ENCODE measurements at places on chromosomes 5 and 9.

DNA sequence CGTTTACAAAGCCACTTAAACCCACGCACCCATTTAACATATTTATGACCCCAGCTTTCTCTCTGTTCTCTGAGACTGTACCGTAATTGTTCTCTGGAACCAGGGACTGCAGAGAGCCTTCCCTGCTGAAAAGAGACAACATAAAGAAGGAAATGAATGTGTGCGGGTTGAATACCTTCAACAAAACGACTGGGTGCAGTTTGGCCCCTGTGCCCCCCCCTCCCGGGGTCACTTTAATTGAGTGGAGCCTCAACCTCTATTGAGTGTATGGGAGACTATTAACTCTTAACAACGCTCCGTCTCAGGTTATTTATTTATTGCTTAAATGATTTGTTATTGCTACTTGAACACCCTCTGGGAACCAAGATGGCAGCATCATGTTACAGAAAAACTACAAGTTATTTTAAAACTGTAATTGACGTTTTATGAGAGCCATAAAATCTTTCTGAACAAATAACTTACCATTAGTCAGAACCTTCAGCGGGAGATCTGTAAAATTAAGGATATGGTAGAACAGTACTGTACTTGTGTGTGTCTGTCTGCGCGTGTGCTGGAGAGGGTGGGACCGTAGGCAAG is 70.6 kb downstream of the GAS1 start:
- no peak for DNase-seq

- DNase-seq = no peak
Observed at GRCh38 chr5:37869216-37869615, 29.4 kb upstream of the GDNF start.

GRCh38 chr5:9544502-9545135 is 1.3 kb downstream of the SEMA5A start:
- peak; percentile 77 for DNase-seq

DNA sequence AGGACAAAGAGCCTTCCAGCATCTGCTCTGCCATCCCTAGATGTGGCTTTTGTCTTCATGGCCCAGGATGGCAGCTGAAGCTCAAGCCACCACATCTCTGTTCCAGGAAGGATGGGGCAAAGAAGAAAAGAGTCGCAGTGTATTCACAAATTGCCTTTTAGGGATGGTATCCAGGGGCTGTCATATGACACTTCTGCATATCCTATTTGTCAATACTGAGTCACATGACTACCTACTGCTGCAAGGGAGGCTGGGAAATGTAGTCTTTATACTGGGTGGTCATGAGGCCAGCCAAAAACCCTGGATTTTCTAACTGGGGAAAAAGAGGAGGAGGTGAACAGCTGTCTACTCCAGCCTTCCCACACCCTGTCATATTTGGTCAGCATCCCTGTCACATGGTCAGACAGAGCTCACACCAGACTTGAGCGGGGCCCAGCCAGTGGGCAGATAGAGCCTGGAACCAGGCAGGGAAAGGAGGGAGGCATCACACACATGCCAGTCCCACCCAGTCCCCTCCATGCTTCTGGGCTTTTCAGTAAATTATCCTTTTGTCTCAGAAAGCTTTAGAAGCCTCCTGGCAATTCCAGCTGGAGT is 52.0 kb downstream of the OLFM1 start:
- DNase-seq = no peak

DNA sequence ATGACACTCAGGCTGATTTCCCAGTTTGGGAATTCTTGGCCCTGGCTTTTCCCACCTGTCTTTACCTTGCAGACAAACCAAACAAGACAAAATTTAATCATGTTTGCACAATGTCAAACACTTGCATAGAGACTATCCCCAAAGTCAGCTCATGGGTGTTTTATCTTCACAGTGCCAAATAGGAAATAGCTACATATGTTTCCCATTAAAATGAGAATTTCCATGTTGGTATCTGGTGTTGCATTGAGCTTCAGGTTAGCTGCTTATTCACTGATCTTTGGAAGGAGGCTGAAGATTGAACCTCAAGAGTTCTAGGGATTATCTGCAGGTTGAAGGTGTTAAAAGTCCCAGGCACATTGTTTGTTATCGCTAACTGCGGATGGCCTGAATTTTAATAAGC is 19.5 kb downstream of the MAP1B start:
- DNase-seq = no peak

DNA sequence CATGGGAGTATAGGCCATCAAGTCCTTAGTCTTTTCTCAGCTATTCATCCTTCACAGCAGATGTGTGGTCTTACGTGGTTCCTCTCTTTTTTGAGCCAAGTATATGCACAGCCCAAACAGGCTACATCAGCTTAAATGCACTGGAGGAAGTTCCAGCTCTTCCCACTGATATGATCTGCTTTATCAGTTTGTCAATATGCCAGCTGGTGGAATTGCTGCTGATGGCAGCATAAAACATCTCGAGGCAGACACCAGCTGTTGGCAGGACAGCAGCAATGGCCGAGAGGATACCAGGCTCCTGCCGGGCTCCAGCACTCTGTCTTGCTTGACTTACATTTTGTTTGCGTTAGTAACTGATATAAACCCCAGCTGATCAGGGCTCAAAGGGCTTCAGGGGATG is 143.4 kb downstream of the TENT4A start:
- no peak for DNase-seq

DNA sequence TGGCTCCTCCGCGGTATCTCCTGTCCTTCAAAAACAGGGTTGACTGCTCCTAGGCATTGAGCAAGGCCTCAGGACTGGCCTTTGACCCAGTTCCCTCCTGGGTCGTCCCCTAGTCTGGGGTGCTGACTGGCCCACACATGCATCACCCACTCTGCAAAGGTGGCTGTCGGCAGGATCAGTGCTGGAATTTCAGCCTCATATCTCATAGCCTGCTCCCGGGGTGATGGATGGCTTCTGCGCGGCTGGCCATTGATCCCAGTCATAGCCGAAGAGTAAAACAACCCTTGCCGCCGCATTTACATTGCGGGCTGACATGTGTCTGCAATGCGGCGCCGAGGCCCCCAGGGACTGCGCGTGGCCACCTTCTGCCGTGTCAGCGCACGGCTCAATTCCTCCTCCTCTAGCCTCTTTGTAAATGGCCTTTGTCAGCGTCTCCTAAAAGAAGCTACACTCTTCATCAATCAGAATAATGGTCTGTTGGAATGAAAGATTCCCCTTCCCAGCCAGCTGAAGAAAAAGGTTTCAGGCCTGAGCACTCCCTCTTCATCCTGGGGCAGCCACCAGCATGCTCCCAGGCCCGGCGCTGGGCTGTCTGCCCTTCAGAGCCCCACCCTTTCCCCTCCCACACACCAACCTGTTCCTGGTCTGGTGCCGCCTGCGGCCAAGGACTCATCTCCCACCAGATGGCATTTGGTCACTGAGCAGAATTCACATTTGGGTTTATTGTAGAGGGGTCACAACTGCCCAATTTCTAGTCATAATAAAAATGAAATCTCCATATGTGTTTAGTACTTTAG is 159.0 kb downstream of the PJA2 start:
- DNase-seq = no peak

GRCh38 chr5:130116462-130116861 is 212.2 kb downstream of the CHSY3 start:
- DNase-seq = no peak

DNA sequence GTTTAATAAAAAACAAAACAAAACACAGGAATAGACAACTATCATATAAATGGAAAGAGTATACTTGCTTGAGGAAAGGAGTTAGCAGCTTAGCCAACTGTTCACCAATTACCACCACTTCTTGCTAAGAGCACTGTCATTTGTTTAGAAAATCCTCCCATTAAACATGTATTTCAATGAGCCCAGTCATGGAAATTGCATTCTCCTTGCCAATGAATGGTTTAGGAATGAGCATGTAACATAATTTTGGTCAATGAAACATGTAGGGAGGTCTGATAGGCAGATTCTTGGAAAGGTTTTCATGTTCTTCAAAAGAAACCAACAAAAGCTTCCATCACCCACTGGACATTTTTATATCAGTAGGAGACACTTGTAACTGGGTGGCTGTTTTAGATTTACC is 502.8 kb upstream of the PAPPA start:
- DNase-seq = no peak

GRCh38 chr9:126745574-126746411 is 59.0 kb upstream of the ZBTB43 start:
- peak; percentile 33 for DNase-seq

DNA sequence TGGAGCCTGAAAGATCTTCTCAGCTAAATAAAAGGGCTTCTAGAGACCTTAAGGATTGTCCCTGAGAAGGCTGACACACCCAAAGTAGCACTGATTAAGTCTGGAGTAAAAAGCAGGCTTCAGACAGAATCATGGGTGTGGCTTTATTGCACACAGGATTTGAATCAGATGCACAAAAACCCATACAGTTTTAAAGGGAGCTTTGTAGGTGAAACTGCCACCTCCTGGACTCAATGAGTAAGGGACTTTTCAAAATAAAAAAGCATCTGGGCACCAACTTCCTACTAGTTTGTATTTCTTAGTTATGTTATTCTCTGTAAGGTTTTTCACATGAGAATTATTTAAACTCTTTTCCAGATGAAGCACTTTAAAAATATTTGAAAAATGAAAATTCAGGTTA is 129.4 kb downstream of the EDIL3 start:
- DNase-seq = no peak

DNA sequence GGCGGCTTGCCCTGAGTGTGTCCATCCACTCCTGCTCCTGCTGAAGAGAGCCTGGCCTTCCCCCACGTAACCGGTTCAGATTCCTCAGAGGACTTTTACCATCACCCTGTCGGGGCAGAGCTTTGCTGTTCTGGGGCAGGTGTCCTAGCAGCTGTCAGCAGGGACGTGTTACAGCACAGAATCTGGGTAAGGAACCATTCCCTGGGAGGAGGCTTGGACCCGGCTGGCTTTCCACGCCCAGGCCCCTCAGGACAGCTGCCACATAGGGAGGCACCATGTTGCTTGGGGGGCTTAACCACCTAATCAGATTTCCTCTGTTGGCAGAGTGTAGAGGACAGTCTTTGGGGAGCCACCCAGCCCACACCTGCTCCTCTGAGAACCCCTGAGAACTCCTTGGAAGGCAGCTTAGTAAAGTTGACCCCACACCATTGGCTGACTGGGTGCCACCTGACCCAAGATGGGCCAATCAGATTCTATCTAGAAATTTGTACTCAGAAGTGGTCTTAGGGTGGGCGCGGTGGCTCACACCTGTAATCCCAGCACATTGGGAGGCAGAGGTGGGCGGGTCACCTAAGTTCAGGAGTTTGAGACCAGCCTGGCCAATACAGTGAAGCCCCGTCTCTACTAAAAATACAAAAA is 23.3 kb upstream of the EEIG1 start:
- no peak for DNase-seq

DNA sequence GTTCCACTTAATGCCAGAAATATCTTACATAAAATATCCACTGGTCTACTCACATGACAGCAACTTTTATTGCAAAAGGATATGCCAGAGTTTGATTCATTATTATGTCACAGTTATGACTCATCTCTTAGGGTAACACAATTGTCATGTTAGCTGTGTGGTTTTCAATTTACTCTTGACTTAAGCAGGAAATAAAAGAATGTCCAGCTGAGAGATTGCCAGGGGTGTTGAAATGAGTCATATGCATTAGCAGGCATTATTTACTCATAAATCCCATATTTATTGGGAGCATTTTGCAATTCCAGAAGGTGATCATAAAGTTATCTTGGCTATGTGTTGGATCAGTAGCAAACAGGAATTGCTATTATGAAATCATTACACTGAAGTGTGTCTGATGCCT is 1164.6 kb upstream of the CDH18 start:
- no peak for DNase-seq

- no peak for DNase-seq
Observed at GRCh38 chr9:21576331-21577189, 94.4 kb upstream of the IFNE start.

GRCh38 chr9:5436441-5436840 is 1.3 kb downstream of the PLGRKT start:
- DNase-seq = no peak

DNA sequence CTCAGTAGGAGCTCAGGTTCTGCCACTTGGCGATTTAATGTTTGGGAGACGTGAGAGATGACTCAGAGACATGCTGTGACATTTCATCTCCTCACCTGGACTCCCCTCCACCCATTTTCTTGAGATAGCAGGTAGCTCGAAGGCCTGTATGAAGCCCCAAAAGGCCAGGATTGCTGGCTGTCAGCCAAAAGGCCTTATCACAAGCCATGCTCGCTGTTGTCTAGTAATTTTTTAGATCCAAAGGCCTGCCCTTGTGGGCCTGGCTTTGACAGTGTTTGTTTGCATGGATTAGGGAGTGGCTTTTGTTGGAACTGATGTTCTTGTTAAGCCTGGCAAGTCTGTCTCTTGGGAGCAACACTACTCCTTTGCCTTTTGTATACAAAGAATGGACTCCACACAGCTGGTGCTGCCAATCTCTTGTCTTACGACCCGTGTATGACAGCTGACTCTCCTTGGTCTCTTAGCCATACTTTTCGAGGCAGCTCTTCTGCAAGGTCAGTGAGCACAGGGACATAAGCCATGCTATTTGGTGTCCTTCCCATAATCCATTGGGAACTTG is 22.7 kb downstream of the CAVIN4 start:
- DNase-seq = no peak
